Activated CD4-positive, alpha-beta memory T cell treated with anti-CD3 and anti-CD28 coated beads, Interleukin-2, amount 10 ng/mL, durations not matched to agents 7 days and 5 days (primary cell): ENCODE measurements at places on chromosomes 13 and 19. TPM values are rescaled to one million over a fixed set of nuclear protein-coding genes. Genes with fewer than 3 reads are reported as not detected.

- DNase-seq = peak; percentile 22
Observed at GRCh38 chr19:15330801-15331418, 1.4 kb downstream of the BRD4 start.

FXYD3 gene
- not detected for total RNA-seq

DNA sequence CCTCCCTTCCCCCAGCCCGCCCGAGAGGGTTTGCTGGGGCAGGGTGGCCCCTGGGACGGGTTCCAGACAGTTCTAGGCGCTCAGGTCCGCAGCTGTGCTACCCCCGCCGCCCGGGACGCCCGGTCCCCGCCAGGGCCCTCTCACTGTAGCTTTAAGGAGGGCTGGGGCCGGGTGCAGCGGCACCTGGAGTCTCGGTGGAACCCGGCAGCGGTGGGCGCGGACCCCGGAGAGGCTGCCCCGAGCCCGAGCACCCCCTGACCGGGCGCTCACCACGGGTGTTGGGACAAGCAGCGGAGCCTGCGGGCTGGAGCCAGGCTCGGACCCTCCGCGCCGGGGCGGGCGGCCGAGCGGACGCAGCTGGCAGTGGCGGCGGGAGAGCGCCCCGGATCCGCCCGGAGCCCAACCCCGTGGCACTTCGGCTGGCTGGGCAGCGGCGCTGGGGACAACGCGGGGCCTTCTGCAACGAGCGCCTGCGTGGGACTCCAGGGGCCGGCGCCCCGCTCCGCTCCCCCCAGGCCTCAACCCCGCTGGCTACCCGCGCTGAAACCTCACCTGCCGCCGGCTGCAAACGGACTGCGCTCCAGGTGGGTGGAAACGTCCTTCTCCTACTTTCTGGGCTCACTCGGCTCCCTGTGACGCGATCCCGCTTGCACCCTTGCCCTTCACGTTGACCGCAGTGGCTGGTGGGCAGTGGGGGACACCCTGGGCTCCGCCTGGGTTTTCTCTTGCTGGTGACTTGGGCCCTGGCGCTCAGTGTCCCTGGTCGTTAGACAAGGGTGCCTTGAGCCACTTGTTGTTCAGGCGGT, 81.1 kb downstream of the ZNF429 start:
- no peak for DNase-seq

ZNF296 gene
- 5.9 TPM for total RNA-seq

CALR3 gene
- not detected for total RNA-seq

SYT3 gene
- not detected for total RNA-seq

SHC2 gene
- total RNA-seq = not detected

DNA sequence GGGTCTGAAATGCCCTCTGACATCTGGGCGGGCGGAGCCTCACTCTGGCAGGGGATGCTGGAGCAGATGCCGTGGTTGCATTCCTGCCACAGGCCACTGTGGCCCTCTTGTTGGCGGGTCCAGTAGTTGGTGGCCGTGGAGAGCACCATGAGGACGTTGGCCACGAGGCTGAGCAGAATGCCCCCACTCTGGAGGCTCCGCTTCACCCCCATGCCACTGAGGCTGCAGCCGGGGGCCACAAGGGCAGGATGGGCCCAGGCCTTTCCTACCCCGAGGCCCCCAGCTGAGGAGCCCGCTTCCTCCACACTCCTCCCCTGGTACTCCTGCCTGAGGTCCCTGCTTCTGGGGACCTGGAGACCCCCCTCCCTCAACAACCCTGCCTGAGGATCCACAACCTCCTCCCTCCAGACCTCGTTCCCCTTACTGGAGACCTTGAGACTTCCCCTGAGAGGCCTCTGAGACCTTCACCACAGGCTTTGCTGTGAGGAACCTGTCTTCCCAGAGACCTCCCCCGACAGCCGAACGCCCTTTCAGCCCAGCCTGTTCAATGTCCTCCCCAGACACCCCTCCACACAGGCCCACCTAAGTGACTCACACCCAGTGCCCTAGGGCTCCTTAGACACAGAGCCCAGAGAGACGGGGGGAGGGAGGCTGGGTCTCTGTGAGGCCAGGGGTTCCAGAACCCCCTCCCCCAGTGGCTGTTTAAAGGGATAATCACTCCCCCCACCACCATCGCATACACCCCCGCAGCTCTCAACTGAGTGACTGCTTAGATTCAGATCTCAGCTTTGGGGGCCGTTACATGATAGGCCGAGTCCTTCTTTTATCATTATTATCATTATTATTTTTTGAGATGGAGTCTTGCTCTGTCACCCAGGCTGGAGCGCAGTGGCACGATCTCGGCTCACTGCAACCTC, at the start of gene CLDND2:
Gene CLDND2, minus strand, starts transcription at position 638 of the 917 bp plus-strand sequence. Its CDS starts 426 bp downstream, at position 212.
- DNase-seq = peak; percentile 20
